ENCODE measurements at places on chromosomes 7 and 10.

DNA sequence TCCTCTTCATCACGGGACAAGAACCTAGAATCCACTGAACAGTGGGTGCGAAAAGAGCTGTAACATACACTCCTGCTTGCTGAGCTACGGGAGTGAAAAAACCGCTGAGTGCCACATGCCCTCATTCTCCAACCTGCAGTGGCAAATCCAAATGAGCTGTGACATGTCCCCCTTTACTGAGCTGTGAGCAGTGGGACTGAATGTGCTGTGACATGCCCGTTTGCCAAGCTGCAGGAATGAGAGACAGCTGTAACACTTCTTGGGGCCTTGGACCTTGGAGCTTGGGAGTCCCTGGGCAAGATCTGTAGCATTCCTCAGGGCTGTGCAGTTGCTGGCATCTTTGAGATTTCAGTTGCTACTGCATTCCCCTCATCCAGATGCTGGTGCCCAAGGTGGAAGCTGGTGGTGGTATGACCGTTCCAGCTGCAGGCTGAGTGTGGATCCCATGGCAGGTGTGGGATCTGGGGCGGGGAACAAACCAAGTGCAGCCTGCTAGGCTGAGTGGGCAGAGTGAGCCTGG lies 85.0 kb downstream of the TMEM106B start:
- no peak for DNase-seq

DNA sequence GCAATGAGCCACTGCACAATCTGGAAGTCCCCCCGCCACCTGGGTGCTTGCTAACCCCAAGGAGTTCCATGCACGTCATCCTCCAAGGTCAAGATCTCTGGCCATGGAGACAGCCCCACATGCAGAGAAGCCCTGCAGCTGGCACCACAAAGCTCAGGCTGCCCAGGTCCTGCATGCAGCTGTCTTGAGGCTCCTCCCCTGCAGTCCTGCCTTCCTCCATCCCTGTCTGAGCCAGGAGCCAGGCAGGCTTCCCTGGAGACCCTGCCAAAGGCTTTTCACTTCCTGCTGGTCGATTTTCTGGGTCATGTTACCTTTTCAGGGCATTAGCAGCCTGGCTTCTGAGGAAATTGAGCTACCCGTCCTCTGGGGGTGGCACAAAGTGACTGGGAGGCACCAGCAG lies 12.5 kb upstream of the TMEM72 start:
- no peak for DNase-seq

DNA sequence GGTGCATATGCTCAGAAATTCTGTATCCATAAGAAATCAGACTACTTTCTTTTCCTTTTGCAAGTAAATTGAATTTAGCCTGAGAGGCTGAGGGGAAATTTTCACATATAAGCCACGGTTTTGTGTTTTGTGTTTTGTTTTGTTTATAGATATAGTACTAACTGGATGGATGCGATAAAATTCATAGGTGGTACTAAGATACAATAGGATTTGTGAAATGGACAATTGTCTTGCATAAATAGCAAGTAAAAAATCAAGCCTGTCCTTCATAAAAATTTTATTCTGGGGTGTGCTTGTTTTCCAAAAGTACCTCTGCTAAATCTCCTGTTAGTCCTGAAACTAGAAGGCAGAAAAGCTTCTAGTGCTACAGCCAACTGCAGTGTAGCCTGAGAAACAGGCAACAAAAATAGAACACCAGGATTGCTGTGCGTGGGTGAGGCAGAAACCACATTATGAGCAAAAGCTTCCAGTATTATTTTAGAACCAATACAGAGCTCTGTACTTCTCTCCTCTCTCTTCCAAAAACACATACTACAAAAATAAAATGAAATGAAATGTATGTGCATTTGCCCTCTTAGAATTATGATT lies 634 bp upstream of the HDAC9 start:
- DNase-seq: no peak

- no peak for DNase-seq
Measured at GRCh38 chr7:38632411-38632810, 1.2 kb upstream of the AMPH start.

DNA sequence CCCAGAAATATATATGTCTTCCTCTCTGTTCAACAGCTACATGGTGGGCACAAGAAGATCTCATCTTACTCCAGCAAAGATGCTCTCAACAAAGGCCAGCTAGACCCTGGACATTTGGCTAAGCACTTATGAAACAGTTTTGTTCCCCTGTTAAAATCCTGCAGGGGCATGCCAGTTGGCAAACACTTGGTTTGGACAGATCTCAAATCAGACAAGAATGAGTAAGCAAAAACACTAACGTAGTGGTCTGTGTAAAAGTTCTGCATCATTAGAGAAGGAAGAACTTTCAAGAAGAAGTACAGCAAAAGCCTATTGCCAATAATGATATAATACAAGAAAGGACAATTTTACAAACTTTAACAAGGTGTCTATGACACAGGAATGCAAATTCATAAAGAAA lies 125.6 kb downstream of the CALN1 start:
- DNase-seq: no peak

- DNase-seq: no peak
Measured at GRCh38 chr7:91193141-91193540, 71.1 kb upstream of the FZD1 start.

DNA sequence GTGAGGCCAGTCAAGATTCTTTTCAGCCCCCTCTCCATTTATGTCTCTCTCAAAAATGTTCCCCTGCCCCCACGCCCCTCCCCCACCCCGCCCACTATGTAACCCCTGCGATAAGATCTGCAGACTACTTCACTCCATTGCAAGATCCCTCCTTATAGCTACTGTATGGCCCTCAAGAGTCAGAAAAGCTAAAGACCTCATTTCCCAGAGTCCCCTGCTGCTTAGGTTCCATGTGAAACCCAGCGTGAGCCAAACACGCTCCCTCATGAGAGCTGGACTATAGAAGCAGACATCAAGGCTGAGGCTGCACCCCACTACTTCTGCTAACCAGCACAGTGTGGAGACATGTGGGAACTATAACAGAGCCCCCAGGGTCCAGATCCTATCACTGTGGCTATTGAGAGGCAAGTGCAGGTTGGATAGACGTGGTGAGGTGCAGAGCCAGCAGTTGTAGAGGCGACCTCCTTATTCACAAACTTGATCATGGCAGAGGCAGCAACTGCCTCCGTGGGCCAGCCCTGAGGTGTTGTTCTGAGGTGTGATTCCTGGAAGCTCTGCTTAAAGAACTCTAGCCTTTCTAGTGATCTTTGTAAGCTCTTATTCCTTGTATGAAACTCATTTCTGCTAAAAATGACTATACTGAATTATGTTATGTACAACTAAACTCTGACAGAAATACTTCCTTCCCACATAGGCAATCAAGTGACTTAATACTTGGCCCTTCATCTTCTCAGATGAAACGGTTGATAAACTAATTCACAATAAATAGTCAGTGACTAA lies 117.0 kb upstream of the ARID5B start:
- DNase-seq: no peak

GRCh38 chr7:100446040-100446439 lies 9.7 kb upstream of the PPP1R35 start:
- DNase-seq: no peak

- no peak for DNase-seq
Measured at GRCh38 chr10:123252779-123253178, 98.6 kb downstream of the BUB3 start.

Measured in NCI-H2227 treated with DMSO at 0.1 percent for 48 hours (cell line).